Upper lobe of left lung (tissue), 6 donors: ENCODE measurements at places on chromosomes 7 and 10. TPM values are rescaled to one million over a fixed set of nuclear protein-coding genes. Genes with fewer than 3 reads are reported as not detected.

The HMX3 gene
- not detected for total RNA-seq

The ZNF503 gene
- 15.0 TPM for total RNA-seq

The PAPOLB gene
- 2.1 TPM for total RNA-seq

The CTNNA3 gene
- total RNA-seq: not detected

The PUS7 gene
- 14.6 TPM for total RNA-seq

The CYP2W1 gene
- total RNA-seq: not detected

The HOXA10 gene
- total RNA-seq: not detected

The PNLIPRP2 gene
- total RNA-seq: 0.88 TPM

The ASB10 gene
- not detected for total RNA-seq

The RELN gene
- 3.6 TPM for total RNA-seq

The CARD11 gene
- total RNA-seq: 16.8 TPM

The ADARB2 gene
- total RNA-seq: 2.8 TPM

The SCART1 gene
- total RNA-seq: 1.1 TPM

The CYP3A4 gene
- not detected for total RNA-seq
